Endothelial cell of coronary artery (primary cell): ENCODE measurements at places on chromosomes 7 and 10. TPM values are rescaled to one million over a fixed set of nuclear protein-coding genes. Genes with fewer than 3 reads are reported as not detected.

The CAMK2B gene
- total RNA-seq = 0.28 and 3.1 TPM in 2 replicates

The GHITM gene
- total RNA-seq = 165 and 179 TPM in 2 replicates

The PLXNA4 gene
- 0.75 and 18.4 TPM in 2 replicates for total RNA-seq

The ANKRD1 gene
- total RNA-seq = 667 and 960 TPM in 2 replicates

The TACR2 gene
- 0.09 TPM in 2 replicates for total RNA-seq

The CARD11 gene
- 37.6 and 46.0 TPM in 2 replicates for total RNA-seq

The AGR3 gene
- not detected in 2 replicates for total RNA-seq
